ENCODE measurements at places on chromosomes 3 and 15. TPM values are rescaled to one million over a fixed set of nuclear protein-coding genes. Genes with fewer than 3 reads are reported as not detected.

Gene SKOR1
- total RNA-seq, result not detected

DNA sequence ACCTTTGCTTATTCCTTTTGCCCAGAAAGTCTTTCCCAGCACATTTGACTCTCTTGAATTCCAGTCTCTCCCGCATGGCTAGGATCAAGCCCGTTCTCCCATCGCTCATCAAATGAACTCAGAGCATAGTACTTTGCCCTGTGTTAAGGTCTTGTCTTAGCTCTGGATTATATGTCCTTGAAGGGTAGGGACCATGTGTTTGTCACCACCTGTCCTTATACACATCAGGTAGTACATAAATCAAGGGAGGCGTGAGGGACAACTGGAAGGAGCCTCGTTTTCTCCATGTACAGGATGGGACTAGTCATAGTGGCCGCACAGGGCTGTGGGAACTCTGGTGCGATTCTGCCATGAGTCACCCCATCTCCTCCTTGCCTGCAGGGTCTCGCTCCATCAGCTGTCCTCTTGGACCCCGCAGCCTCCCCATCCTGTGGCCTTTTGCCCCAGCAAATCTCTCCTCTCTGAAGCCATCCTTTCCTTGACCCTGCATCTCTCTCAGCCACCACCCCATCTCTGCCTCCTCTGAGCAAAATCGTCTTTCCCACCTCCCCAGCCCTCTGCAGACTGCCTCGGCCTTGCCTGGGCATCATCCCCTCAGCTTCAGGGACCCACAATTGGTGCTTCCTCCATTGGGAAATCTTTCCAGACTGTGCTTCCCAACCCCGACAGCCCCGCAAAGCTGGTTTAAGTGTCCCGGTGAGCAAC lies 33.4 kb upstream of the RAB6B start:
- no peaks in the 10 kb centered on the region for H3K36me3 ChIP-seq
- H3K27me3 ChIP-seq, result no peaks in the 10 kb centered on the region
- no peak overlapping the region for H3K27ac ChIP-seq
- peak; percentile 28 for DNase-seq

DNA sequence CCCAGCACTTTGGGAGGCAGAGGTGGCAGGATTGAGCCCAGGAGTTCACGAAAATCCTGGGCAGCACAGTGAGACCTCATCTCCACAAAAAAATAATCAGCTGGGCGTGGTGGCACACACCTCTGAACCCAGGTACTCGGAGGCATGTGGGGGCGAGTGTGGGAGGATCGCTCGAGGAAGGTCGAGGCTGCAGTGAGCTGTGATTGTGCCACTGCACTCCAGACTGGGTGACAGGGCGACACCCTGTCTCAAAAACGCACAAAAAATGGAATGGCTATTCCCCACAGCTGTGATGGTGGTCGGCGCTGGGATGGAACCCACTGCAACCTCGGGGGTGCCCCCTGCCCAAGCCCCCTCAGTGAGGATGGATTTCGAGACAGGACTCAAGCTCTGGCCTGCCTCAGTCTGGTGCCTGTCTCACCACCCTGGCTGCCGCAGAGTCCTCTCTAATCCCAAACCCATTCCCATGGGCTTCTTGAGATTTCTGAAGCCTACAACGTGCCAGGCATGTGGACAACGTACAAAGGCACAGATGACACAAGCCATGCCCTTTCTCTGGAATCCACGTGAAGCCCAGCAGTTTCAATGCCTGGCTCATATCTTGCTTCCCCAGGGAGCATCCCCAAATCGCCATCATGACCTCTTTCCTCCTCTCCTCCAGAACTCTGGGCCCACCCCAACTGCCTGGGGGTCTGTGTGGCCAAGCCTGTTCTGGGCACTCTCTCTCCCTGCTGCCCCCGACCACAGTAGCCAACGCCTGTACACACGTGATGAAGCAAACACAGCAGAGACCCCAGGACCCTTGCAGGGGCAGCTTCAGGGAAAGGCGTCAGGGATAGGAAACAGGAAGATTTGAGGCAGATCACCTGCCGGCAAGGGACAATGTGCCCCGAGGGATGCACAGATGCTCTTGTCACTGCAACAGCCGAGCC lies 32.4 kb downstream of the ADAMTS17 start:
- H3K4me3 ChIP-seq, result no peak overlapping the region
- no peaks in the 10 kb centered on the region for H3K4me1 ChIP-seq
- no peaks in the 10 kb centered on the region for H3K27me3 ChIP-seq
- H3K27ac ChIP-seq, result peak overlapping the region; percentile 60
- no peaks in the 10 kb centered on the region for H3K36me3 ChIP-seq
- no peak for DNase-seq

Gene RETNLB
- not detected for total RNA-seq

- no peaks in the 10 kb centered on the region for H3K4me1 ChIP-seq
- H3K4me3 ChIP-seq, result no peak overlapping the region
- no peaks in the 10 kb centered on the region for H3K36me3 ChIP-seq
- DNase-seq, result no peak
- H3K27me3 ChIP-seq, result no peaks in the 10 kb centered on the region
- no peak overlapping the region for H3K27ac ChIP-seq
Measured at GRCh38 chr3:152720951-152721718, 113.8 kb upstream of the P2RY1 start.

DNA sequence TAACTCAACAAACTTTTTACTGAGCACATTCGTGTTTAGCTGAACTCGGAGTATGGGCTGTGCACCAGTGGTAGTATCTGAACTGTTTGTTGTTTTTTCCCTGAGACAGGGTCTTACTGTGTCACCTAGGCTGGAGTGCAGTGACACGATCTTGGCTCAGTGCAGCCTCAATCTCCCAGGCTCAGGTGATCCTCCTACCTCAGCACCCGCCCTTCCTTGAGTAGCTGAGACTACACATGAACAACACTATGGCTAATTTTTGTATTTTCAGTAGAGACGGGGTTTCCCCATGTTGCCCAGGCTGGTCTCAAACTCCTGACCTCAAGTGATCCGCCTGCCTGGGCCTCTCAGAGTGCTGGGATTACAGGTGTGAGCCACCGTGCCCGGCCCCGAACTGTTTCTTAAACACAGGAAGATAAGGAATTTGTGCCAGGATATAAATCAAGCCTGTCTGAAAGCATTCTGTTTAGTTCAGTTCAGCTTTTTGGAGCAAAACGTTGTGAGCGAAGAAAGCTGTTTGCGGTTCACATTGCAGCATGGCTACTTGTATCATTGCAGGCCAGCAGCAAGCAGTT lies 40.4 kb upstream of the SKOR1 start:
- no peaks in the 10 kb centered on the region for H3K4me1 ChIP-seq
- H3K27ac ChIP-seq, result no peak overlapping the region
- H3K36me3 ChIP-seq, result peaks cover 3% of the 10 kb centered on the region
- H3K27me3 ChIP-seq, result no peaks in the 10 kb centered on the region

Gene PRKAR2A
- 26.8 TPM for total RNA-seq

- peaks cover 73% of the 10 kb centered on the region for H3K36me3 ChIP-seq
- H3K27ac ChIP-seq, result no peak overlapping the region
- H3K4me3 ChIP-seq, result no peak overlapping the region
- no peaks in the 10 kb centered on the region for H3K27me3 ChIP-seq
- H3K4me1 ChIP-seq, result no peaks in the 10 kb centered on the region
Measured at GRCh38 chr15:42686281-42686680, 50.6 kb downstream of the CDAN1 start.
